ENCODE measurements at places on chromosomes 7 and 10.

DNA sequence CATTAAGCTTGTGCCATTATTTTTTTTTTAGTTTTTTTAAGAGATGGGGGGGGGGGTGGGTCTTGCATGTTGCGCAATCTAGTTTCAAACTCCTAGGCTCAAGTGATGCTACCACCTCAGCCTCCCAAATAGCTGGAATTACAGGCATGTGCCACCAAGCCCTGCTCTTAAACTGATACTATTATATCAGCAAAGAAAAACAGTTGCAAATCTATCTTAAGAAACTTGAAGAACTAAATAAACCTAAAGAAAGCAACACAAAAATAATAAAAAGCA lies 47.5 kb downstream of the BRAF start:
- no peak for DNase-seq

GRCh38 chr7:30851651-30852307 lies 59.9 kb upstream of the AQP1 start:
- DNase-seq = no peak

DNA sequence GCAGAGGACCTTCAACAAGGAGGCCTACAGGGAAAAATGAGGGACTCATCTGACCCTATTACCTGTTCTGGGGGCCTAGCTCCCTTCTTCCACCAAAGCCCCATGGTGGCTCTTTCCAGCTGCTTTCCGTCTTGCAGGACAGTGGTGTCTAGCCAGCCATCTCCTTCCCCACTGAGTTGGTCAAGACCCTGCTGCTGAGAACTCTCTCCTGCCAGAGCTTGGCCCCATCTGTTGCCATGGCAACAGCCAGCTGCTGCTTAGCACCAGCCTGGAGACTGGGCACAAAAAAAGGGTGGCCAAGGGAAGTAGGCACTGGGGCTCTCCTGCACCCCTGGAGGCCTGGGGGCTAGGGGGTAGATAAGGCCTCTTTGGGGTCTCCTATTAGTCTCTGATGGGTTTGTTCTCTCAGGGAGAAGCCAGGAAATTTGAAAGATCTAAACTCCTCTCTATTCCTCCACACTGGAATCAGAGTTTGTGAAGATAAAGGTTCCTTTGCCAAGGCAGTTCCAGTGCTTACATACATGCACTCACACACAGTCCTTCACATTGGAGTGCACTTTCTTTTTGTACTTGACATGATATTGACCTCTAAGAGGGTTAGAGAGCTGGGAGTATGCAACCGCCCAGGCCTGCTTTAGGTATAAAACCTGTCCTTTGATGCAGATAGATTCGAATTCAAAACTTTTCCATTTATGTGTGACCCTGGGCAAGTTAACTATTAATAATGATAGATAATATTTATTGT lies 15.8 kb downstream of the TSPAN33 start:
- no peak for DNase-seq

DNA sequence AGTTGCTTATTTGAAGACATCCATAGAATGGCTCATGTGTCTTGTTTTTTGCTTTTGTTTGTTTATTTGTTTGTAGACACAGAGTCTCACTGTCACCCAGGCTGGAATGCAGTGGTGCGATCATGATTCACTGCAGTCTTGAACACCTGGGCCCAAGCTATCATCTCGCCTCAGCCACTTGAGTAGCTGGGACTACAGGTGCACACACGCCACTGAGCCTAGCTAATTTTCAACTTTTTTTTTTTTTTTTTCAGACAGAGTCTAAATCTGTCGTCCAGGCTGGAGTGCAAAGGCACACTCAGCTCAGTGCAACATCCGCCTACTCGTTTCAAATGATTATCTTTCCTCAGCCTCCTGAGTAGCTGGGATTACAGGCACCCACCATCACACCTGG lies 83.3 kb upstream of the KLF6 start:
- no peak for DNase-seq

GRCh38 chr7:28291559-28291958 lies 111.0 kb upstream of the JAZF1 start:
- DNase-seq = no peak

- DNase-seq = no peak
These were observed 92.2 kb upstream of the DDC start for GRCh38 chr7:50657341-50657873.

DNA sequence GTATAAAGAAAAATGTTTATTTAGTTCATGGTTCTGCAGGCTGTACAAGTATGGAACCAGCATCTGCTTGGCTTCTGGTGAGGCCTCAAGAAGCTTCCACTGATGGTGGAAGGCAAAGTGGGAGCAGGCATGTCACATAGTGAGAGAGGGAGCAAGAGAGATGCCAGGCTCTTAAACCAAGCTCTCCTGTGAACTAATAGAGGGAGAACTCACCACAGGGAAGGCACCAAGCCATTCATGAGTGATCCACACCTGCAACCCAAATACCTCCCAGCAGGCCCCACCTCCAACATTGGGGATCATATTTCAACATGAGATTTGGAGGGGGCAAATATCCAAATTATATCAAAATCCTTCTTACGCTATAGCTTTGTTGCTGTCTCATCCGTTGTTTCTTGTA lies 113.1 kb downstream of the CPED1 start:
- no peak for DNase-seq

DNA sequence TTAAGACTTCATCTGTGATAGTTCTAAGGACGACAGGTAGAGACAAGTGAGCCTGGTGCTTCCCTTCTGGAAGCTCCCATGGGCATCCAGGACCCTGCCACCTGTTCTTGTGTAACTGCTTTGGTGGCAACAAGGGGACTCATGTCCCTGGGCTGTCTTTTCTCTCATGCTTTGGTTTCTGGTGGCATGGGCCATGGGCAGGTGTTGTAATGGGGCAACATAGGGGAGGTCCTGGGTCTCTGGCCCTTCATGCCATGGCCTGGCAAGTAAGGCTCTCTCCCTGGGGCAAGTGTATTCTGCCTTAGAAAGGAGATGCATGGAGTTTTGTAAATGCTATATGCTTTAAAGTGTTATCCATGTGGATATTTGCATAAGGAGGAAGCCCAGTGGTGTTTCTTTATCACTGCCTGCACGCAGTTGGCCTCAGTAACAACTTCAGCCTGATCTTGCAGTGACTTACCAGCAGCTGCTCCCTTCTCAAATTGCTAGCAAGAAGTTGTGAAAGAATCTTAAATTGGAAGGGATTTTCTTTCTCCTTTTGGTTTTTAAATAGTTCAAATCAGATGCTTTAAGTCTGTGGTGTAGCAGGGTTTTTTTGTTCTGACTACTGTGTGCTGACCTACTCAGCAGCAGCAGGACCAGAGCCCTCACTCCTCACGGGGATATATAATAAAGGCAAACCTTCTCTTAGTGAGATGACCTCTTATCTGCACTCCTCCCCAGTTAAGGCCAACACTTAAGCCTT lies 39.9 kb downstream of the OGDH start:
- no peak for DNase-seq

- DNase-seq = no peak
These were observed 81.1 kb upstream of the ADO start for GRCh38 chr10:62723375-62723774.

DNA sequence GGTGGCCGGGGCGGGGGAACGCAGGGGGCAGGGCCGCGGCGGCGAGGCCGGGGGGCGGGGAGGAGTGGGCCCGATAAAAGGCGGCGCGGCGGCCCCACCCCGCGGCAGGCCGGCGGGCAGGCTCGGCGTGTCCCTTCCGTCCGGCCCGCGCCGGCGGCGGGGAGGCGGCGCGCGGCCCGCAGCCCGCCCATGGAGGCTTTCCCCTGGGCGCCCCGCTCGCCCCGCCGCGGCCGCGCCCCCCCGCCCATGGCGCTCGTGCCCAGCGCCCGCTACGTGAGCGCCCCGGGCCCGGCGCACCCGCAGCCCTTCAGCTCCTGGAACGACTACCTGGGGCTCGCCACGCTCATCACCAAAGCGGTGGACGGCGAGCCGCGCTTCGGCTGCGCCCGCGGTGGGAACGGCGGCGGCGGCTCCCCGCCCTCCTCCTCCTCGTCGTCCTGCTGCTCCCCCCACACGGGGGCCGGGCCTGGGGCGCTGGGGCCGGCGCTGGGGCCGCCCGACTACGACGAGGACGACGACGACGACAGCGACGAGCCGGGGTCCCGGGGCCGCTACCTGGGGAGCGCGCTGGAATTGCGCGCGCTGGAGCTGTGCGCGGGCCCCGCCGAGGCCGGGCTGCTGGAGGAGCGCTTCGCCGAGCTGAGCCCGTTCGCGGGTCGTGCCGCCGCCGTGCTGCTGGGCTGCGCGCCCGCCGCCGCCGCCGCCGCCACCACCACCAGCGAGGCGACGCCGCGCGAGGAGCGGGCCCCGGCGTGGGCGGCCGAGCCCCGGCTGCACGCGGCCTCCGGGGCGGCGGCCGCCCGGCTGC lies at the start of gene NANOS1:
NANOS1 (plus strand) TSS at position 102 of the 808 bp plus-strand sequence; CDS start at position 190, 88 bp downstream.
- no peak for DNase-seq

- no peak for DNase-seq
These were observed 44.6 kb upstream of the HYCC1 start for GRCh38 chr7:23058408-23059096.

DNA sequence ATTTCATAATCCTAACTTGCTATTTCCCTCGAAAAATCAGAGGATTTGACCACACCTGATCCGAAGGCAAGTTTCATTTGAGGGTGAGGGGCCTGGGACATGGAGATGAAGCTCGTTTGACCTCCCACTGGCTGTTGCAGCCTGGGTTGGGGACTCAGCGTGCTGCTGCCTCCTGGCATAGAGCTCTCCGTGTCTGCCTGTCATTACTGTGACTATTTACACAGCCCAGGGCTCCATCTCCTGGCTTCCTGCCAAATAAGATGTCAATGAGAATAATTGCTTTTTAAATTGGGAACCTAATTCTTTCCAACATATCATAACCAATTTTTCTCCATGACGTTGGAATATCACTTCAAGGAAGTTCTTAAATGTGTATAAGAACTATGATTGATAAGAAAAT lies 139.3 kb upstream of the COBL start:
- DNase-seq = no peak

GRCh38 chr7:102874166-102874829 lies 38.5 kb upstream of the LRRC17 start:
- DNase-seq = no peak

DNA sequence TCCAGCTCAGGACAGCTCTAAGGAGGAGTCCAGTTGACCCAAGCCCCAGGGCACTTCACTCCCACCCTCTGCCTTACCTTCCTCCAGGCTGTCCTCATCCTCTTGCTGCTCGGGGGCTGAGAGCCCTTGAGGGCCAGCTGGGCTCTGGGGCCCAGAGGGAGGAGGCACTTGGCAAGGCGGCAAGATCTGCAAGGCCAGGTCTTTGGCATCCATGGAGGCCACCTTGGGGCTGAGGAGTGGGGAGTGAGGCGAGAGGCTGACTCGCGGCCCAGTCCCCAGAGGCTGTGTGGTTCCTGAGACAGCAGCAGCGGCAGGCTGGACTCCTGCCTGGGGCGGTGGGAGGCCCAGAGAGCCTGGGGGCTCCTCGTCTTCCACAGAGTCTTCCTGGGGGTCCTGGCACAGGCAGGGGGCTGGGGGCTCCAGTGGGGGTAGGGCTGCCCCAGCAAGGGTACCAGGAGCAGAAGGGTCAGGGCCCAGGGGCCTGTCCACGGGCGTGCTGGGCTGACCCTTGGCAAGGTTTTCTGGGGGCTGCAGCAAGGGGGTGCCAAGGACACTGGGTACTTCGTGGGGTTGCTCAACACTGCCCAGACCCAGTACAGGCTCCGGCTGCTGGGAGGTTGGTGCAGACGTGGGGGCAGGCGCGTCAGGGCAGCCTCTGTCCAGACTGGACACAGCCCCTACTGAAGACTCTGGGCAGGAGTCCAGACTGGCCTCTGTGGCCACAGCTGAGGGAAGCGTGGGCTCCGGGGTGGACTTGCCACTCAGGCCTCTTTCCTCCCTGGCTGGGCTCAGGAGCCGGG lies 6.5 kb downstream of the NACAD start:
- no peak for DNase-seq

DNA sequence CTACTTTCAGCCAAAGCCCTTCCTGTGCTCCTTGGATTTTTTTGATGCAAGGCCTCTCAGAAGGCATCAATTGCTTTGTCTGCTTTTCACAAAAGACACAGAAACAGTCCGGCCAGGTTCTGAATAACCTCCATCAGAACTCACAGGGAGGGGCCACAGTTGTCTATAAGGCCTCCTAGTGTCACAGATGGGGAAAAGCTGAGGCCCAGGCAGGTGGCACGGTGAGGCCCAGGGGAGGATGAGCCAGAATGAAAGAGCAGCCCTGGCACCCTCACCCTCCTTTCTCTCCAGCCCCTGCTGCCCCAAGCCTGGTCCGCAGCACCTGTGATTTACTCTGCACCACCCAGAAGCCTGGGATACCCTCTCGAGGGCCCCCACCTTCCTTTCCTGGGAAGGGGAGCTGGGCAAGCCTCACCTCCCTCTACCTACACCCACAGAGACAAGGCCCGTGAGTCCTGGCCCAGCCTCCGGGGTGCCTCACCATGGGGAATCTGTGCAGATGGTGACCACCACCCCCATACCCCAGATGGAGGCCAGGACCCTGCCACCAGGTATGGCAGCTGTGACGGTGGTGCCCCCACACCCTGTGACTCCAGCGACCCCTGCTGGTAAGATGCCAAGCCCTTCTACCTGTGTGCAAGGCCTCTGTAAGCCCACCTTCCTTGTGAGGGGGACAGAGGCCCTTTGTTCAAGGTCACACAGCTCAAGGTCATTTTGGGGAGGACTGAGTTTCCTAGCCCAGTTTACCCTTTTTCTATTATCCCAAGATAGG lies 26.2 kb upstream of the ZNF467 start:
- DNase-seq = no peak

DNA sequence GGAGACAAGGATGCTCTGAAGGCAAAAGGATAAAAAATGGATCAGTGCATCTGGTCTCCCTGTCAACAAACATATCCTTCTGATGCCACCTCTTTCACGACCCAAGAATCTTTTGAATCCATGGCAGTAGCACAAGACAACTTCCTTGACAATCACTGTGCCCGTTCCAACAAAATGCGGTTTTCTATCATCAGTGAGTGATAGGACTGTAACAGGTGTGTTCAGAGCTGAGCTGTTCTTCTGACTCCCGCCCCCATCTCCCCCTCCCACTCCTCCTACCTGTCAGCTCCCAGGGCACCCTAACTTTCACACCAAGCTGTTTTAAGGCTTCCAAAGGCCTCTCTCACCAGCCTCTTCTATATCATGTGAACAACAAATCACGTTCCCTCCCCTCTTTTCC lies 74.8 kb downstream of the PARD3 start:
- DNase-seq = no peak

- no peak for DNase-seq
These were observed 11.8 kb downstream of the TOMM7 start for GRCh38 chr7:22810843-22811242.

DNA sequence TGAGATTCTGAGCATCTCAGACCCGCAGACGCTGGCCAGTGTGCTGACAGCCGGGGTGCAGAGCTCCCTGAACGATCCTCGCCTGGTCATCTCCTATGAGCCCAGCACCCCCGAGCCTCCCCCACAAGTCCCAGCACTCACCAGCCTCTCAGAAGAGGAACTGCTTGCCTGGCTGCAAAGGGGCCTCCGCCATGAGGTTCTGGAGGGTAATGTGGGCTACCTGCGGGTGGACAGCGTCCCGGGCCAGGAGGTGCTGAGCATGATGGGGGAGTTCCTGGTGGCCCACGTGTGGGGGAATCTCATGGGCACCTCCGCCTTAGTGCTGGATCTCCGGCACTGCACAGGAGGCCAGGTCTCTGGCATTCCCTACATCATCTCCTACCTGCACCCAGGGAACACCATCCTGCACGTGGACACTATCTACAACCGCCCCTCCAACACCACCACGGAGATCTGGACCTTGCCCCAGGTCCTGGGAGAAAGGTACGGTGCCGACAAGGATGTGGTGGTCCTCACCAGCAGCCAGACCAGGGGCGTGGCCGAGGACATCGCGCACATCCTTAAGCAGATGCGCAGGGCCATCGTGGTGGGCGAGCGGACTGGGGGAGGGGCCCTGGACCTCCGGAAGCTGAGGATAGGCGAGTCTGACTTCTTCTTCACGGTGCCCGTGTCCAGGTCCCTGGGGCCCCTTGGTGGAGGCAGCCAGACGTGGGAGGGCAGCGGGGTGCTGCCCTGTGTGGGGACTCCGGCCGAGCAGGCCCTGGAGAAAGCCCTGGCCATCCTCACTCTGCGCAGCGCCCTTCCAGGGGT lies 703 bp downstream of the RBP3 start:
- no peak for DNase-seq

Data from NCI-H1436 treated with DMSO at 0.1 percent for 48 hours (cell line).